AG20443 (cell line): ENCODE measurements at places on chromosomes 16 and 17.

- no peak for DNase-seq
Observed at GRCh38 chr17:79115487-79115886, 40.9 kb downstream of the ENGASE start.

DNA sequence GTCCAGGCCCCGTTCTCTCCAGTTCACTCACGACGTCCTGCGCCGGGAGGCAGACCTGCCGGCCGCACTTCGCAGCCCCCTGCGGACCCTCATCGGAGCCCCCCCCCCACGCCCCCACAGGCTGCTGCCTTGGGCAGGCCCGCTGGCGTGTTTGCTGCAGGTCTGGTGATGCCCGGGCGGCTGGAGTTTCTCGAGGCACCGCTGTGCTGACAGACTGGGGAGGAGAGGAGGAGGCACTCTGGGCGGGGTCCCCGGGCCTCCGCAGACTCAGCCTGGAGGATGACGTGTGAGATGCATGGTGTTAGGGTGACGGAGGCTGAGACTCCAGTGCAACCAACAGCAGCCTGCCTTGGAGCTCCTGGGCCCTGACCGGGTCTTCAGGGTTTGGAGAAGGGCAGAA, 24.1 kb downstream of the BAIAP2 start:
- no peak for DNase-seq

- DNase-seq, result peak; percentile 45
Observed at GRCh38 chr17:33647956-33648355, 354.9 kb upstream of the ASIC2 start.

- DNase-seq, result peak; percentile 49
Observed at GRCh38 chr17:33072421-33073161, 80.9 kb downstream of the SPACA3 start.

DNA sequence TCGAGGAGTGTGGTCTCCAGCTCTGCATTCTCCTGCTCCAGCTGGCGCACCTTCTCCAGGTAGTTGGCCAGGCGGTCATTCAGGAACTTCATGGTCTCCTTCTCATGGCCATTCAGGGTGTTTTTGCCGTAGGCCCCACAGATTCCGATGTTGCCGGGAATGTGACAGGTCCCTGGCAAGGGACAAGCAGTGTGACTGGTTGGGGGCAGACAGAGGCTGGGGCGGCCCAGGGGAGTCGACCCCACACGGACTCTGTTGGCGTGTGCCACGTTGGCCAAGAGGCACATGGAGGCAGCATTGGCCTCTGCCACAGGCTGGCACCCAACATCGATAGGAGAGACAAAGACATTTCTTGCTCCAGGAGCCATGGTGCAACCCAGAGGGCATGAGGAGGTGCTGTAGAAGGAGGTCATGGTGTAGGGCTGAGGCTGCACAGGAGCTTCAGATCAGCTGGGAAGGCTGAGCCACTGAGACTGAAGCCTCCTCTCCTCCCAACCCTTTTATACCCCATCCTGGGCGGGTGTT, at the start of gene KRT37:
KRT37 (minus strand) TSS at position 475 of the 525 bp plus-strand sequence; CDS start at position 413, 62 bp downstream.
- DNase-seq, result no peak

GRCh38 chr17:58091024-58091567, 7.9 kb downstream of the DYNLL2 start:
- peak; percentile 5 for DNase-seq
